ENCODE measurements at places on chromosomes 13 and 19.

- no peak for DNase-seq
These were observed 8.3 kb downstream of the RFX2 start for GRCh38 chr19:6101991-6102390.

DNA sequence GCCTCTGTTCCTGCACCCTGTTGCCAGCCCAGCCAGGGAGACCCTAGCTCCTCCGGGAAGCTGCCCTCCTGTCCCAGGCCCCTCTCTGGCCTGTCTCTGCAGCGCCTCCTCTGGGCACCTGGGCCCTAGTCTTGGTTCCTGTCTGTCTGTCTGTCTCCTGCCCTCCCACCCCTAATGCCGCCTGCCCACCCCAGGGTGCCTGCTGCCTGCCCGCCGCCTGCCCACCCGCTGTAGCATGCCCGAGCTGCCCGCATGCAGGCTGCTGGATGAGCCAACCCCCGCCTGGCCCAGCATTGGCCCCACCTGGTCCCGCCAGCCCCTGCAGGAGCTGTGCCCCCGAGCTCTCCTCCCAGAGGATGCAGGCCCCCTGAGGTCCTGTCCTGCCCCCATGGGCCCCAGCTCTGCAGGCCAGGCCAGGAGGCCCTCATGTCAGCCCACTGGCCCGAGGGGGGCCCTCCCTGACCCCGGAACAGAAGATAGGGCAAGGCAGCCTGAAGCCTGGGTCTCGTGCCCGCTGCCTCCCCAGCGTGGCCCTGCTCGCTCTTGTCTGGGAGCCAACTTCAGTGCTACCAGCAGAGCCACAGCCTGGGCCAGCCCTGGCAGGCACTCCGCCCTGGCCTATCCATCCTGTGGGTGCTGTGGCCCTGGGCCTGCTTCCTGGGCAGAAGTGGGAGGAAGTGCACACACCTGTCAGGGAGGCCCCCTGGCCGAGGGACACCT lies 5.2 kb downstream of the MAP2K7 start:
- no peak for DNase-seq

DNA sequence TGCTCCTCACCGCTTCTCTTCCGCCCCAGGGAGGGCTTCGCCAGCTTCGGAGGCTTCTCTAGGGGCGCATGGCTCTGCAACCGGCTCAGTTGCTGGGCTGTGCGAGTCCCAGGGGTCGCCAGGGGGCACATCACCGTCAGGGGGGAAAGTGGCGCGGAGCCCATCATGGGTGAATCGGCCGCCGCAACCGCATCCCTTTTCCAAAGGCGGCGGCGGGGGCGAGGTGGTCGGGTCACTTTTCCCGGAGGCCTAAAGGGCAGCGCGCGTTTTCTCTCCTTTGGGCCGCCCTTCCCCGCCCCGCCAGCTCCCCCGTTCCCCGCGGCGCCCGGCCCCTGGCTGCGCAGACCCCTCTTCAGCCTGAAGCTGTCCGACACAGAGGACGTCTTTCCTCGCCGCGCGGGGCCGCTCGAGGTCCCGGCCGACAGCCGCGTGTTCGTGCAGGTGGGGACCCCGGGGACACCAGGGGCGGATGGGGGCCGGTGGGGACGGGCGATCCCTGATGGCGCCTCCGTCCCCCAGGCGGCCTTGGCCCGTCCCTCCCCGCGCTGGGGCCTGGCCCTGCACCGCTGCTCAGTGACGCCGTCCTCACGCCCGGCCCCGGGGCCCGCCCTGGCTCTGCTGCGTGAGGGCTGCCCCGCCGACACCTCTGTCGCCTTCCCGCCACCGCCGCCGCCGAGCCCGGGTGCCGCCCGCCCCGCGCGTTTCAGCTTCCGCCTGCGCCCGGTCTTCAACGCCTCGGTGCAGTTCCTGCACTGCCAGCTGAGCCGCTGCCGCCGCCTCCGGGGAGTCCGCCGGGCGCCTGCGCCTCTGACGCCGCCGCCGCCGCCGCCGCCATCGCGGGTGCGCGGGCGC lies 1.7 kb downstream of the TGFBR3L start:
- no peak for DNase-seq

DNA sequence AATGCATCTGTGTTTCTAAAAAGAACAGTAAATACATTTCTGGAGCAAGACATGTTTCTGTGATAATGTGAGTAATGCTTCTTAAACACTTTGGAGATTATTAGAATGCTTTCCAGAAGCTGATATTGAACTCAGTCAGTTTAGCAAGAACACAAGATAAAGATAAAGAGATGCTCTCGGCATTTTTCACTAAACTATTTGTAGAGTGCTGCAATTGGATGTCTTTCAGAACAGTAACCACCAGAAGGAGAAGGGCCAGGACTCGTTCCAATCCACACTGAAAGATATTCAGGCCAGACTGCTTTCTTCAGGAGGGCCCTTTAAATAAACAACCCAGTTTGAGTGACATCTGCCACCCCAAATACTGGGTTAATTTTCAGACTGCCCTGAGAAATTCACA lies 456.0 kb downstream of the TBC1D4 start:
- no peak for DNase-seq

DNA sequence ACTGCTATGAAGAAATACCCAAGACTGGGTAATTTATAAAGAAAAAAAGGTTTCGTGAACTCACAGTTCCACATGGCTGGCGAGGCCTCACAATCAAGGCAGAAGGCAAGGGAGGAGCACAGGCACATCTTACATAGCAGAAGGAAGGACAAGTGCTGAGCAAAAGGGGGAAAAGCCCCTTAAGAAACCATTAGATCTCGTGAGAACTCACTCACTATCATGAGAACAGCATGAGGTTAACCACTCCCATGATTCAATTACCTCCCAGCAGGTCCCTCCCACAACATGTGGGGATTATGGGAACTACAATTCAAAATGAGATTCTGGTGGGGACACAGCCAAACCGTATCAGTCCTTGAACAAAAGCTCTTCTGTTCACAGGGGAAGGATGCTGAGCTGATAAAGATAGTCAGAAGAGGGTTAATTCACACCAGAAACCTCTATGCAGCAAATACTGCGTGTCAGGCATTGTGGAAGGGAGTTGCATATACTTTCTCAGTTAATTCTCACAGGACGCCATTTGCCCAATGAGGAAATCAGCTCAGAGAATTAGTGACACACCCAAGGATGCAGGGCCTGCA lies 246.2 kb downstream of the FOXO1 start:
- DNase-seq = no peak

DNA sequence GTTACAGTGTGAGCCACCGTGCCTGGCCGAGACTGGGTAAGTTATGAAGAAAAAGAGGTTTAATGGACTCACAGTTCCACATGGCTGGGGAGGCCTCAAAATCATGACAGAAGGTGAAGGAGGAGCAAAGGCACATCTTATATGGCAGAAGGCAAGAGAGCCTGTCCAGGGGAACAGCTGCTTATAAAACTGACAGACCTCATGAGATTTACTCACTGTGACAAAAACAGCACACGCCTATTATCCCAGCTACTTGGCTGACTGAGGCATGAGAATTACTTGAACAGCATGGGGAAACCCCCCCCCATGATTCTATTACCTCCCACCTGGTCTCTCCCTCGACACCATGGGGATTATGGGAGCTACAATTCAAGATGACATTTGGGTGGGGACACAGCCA lies 23.4 kb upstream of the ZNF561 start:
- DNase-seq = no peak

GRCh38 chr13:97101912-97102708 lies 107.8 kb upstream of the OXGR1 start:
- no peak for DNase-seq

GRCh38 chr13:101695870-101696516 lies 243.5 kb downstream of the ITGBL1 start:
- DNase-seq = no peak

GRCh38 chr19:44142059-44142433 lies 692 bp downstream of the ZNF234 start:
- no peak for DNase-seq

DNA sequence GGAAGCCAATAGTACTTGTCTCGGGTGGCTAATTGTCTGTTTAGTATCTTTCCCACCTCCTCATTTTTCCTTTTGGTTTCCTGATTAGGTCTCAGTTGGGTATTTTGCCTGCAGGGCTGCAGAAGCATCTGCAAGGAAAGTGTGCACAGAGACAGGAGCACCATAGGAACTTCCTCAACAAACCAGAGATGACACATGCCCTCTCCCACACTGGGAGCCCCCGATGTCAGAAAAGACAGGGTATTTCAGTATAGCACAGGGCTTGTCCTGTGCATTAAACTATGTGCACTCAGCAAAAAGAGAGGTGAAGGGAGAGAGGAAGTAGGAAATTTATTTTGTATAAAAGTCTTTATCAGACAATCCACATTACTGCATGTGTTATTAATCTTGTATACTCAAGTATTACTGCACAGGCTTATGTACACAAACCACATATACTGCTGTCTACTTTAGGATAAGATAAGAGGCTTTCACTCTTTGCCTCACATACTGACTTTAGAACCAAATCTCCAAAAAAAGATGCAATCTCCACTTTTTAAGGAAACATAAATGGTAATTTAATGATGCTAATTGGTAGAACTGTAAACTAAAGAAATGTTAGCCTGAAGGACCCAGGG lies 501.0 kb downstream of the FOXO1 start:
- DNase-seq = no peak

DNA sequence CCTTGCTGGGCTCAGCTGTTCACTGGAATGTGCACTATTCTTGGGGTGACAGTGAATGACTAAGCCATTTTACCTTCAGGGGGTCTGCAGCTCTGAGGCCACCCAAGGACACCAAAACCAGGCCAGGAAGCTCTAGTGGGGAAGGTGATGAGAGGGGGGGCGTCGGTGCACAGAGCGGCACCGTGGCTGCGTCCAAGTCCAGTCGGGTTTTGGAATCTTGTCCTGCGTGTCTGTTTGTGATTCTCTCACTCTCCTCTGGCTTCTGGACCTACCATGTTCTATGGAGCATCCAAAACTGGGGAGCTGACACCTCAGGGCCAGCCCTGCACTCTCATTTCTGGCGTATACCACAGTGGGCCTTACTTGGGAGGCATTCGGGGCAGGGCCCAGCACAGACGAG lies 92.1 kb downstream of the RGCC start:
- DNase-seq = no peak

- DNase-seq = no peak
These were observed 5.5 kb downstream of the EPS8L1 start for GRCh38 chr19:55080968-55081769.

GRCh38 chr13:25085125-25085742 lies 10.7 kb upstream of the PABPC3 start:
- peak; percentile 4 for DNase-seq
